ENCODE measurements at places on chromosomes 7 and 10. TPM values are rescaled to one million over a fixed set of nuclear protein-coding genes. Genes with fewer than 3 reads are reported as not detected.

DNA sequence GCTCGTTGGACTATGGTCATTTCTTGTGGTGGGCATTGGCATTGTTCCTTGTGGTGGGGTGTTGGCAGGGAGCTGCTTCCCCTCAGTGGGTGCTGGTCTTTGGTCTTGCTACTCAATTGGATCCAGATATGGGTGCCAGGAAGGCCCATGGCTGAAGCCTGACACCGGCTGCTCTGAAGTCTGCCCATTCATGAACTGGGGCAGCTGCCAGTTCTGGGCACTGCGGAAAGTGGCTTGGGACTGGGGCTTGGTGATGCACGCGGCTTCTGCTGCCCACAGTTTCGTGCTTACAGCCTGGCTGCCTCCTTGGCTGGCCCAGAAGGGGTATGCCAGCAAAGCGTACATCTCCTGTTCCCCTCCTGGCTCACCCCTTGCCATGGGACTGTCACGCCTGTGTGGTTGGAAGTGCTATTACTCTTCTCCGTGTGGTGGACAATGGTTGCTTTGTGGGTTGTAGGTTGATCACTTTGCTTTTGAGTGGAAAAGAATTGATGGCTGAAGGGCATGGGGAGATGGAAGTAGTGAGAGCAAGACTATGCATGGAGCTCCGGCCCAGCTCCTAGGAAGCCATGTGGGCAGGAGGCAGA, 54.7 kb downstream of the ADAMTS14 start:
- no peak for DNase-seq

- no peak for DNase-seq
Measured at GRCh38 chr7:67022511-67022910, 25.9 kb downstream of the TYW1 start.

DNA sequence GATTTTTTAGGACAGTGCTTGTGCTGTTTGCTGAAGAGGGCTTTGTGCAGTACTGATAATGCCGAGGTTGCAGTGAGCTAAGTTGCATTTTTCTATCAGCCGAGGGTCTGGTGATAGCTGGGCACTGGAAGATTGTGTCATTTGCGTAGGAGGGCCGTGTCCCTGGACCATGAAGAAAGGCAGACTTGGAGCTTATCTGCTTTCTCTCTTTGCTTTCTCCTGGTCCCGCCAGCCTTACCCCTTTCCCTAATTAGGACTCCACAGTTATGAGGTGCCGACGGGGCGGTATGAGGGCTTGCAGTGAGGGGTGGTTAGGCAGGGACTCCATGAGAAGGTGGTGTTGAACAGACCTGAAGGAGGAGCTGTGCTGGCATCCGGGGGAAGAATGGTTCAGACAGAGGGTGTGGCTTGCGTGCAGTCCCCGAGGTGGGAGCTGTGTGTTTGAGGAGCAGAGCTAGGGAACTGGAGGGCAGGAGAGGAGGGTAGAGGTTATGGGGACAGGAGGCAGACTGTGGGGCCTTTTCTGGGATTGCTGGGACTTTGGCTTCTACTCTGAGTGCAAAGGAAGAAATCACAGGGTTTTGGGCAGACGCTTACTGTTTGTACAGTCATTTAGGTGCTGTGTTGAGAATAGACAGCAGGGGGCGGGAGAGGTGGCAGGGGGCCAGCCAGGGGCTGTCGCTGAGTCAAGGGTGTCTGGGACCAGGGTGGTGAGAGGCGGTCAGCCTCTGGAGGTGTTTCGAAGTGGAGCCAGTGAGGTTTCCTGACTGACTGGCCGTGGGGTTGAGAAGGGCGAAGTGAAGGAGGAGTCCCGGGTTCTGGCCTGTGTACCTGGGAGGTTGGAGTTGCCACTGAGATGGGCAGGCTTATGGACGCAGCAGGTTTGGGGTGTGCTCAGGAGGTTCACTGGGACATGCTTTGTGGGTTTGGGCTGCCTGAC, 43.4 kb downstream of the PRF1 start:
- DNase-seq = no peak

NUTM2D gene
- total RNA-seq = 6.4 TPM

GSDME gene
- total RNA-seq = 25.5 TPM

TCAF2 gene
- total RNA-seq = 1.5 TPM
